Thoracic aorta (tissue), 2 donors: ENCODE measurements at places on chromosomes 5 and 9.

- no peak for DNase-seq
These were observed 72.0 kb upstream of the PAPPA start for GRCh38 chr9:116081435-116082115.

GRCh38 chr9:123201083-123201482, 67.3 kb downstream of the STRBP start:
- no peak for DNase-seq

- no peak for DNase-seq
These were observed 723 bp downstream of the SNX18 start for GRCh38 chr5:54518146-54518817.

DNA sequence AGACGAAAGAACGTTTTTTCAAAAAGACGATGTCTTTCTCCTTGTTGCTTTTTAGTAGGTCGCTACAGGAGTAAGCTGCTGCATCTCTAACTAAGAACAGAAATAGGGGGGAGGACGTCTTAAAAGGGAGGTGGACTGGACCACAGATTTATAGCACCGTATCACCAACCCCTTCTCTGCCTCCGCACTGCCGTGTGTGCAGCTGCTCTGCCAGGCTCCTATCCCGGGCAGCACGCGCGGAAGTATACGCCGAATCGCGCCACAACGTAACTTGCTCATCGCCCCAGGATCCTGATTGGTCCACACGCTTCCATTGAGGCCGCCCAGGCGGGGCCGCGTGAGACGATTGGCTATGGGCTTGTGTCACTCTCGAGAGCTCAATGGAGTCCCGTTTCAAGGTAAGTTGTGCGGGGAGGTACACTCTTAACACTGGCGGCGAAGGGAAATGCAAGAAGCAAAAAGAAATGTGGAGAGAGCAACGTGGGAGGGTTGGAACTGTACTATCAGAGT, at the start of gene ELAVL2:
ELAVL2 (minus strand) TSS at position 121 of the 510 bp plus-strand sequence. CDS start 64,006 bp downstream, outside the sequence.
- no peak for DNase-seq

- DNase-seq: no peak
These were observed 133.4 kb downstream of the SUSD1 start for GRCh38 chr9:112041536-112042243.

DNA sequence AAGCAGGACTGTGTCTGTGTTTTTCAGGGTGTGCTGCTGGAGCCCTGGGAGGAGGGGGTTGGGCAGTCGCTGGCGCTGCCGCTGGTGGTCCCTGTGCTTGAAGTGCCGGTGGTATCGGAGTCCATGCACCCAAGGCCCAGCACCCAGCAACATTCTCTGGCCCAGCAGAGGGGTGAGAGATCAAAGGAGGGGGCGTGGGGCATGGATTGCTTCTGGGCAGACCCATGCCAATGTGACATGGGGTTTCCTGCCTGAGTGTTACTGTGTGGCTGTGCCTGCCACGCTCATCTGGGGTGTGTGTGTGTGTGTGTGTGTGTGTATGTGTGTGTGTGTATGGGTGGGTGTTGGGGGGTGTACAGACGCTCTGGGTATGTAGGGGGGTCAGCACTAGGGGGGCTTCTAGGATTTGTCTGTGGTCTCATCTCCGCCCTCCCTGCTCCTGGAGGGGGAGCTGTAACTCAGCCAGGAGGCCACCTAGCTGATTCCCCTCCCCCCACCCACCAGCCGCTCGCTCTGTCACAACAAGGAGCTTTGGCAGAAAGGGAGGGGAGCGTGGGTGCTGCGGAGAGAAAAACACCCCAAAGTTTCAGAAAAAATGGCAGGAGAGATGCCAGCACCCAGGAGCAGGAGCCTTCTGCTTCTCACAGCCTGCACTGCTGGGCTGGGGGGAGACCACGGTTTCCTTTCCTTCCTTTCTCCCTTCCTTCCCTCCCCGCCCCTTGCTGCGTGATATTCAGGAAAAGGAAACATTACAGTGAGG, 35.9 kb upstream of the HSPA9 start:
- no peak for DNase-seq

DNA sequence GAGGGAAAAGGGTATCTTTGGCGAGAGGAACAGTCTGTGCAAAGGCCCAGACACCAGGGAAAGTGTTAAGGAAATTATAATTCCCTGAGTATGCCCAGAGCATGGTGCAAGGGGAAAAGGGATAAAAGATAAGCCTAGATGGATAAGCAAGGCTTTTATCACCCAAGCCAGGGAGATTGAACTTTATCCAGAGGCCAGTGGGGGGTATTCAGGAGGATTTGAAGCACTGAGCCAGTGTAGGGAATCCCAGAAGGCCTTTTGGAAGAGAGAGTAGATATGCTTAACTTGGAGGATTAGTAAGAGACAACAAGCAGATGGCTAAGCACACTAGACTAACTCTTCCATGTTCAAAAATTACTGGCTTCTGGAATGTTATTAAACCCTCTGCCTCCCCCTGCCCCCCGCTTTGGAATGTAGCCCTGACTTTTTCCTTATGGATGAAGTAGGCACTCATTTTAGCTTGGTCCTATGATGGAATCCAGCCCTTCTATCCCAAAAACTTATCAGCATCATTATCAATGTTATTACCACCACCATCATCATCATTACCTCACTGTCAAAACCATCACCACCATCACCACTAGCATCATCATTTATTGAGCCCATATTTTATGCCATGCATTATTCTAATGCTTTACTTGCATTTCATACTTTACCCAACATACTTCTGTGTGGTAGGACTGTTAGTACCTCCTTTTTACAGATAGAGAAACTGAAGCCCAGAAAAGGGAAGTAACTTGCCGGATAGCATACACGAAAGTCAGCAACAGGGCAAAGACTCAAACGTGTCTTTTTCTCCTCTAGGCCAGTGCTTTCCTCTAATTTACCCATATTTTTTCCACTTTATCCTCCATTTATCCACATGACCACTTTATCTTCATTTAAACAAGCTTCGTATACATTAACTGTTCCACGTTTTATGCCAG, 237.0 kb downstream of the PAPPA start:
- DNase-seq: no peak

DNA sequence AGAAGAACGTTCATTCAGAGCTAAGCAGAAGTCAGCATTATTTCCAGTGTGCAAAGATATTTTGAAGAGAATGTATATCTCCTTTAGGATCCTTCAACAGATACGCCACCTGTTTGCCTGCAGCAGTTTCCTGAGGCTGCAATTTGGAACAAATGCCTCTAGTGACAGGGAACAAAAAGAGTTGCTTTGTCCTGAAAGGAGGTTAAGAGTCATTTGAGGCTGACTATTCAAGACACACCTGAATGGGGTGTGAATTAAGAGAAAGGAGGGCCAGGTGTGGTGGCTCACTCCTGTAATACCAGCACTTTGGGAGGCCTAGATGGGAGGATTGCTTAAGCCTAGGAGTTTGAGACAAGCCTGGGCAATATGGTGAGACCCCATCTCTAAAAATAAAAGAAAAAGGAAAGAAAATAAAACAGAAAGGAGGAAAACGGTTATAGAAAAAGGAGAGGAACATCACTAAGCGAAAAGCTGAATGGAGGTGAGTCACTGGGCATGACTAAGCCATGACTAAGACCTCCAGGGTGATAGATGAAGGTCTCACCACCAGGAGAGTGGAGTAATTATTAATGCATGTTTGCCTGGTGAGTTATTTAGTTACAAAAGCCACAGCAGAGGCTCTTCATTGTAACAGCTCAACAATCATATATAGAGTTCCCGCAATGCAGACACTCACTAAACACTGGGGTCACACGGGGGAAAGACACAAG, 255.2 kb upstream of the TNC start:
- DNase-seq: no peak

DNA sequence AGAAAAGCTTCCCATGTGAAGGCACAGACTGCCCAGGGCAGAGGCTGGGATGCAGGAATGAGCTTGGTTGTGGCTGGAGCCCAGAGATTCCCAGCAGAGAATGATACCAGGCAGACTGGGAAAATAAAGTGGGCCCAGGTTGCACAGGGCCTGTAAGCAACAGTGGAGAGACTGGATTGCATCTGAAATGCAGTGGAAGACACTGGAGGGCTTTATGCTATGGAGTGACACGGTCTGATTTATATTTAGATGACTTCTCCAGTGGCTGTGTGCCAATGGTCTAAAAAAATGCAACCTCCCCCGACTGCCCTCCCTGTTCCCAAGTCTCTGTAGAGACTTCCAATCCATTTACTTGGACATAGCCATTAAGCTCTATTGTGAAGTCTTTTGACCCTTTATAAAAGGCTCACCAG, 951.1 kb upstream of the DMAC1 start:
- no peak for DNase-seq

DNA sequence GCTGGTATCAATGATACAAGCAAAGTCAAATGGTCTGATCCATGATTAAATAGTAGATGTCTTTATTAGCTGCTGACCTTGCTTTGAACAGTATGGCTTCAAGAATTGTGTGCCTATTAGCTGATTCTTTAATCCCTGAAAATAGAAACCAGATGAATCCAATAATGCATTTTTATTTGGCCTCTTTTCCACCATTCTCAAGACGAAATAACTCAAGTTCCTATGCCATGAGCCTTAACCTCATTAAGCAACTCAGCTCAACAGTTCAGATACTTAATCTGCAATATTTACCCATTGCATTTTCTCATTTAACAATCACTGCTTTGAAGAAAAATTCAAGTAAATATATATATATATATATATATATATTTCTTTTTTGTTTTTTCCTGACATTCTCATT, 588.6 kb upstream of the MEF2C start:
- DNase-seq: no peak

GRCh38 chr9:12973710-12974109, 198.9 kb downstream of the LURAP1L start:
- no peak for DNase-seq

GRCh38 chr5:104247260-104247659, 684.7 kb upstream of the NUDT12 start:
- DNase-seq: no peak

DNA sequence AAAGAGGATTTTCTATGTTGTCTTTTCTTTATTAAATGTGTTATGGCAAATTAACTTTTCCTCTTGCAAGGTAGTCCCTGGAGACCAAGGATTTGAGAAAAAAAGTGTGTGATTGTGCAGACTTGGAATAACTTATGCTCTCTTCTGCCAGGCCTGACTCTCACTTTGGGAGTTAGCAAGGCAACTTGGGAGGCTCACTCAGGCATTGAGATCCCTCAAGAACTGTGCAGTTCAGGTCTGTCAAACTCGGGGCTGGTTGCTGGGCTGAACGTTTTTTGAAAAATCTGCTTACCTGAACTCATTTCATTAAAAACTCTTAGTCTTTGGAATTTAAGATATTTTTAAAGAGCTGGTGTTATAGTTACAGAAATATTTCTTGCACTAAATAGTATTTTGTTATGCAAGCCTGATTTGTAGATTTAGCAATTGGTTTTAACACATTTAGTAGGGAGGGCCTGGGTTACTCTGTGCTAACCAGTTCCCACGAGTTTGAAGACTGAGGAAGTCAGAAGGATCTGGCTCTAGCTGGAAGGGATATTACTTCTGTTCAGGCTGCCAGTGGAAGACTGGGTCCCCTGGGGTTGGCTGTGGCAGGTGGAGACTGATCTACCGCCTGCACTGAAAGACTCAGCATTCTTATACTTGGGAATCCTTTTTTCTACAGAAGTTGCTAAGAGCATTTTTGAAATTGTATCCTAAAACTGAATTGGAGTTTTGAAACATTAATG, 150.4 kb upstream of the PCSK5 start:
- DNase-seq: no peak

- no peak for DNase-seq
These were observed 108.8 kb downstream of the SLC12A2 start for GRCh38 chr5:128192368-128192767.

GRCh38 chr9:113131689-113132151, 19.1 kb upstream of the SLC31A2 start:
- DNase-seq: no peak

GRCh38 chr5:89397096-89397495, 514.1 kb upstream of the MEF2C start:
- DNase-seq: no peak

GRCh38 chr5:73796164-73797131, 170.5 kb downstream of the ARHGEF28 start:
- DNase-seq: peak; percentile 9

GRCh38 chr5:153676406-153676805, 185.9 kb downstream of the GRIA1 start:
- no peak for DNase-seq

GRCh38 chr9:100216178-100216787, 117.2 kb downstream of the INVS start:
- no peak for DNase-seq

- no peak for DNase-seq
These were observed 875.4 kb upstream of the WWC1 start for GRCh38 chr5:167415779-167416746.

- no peak for DNase-seq
These were observed 60.6 kb upstream of the EMB start for GRCh38 chr5:50501491-50502228.

DNA sequence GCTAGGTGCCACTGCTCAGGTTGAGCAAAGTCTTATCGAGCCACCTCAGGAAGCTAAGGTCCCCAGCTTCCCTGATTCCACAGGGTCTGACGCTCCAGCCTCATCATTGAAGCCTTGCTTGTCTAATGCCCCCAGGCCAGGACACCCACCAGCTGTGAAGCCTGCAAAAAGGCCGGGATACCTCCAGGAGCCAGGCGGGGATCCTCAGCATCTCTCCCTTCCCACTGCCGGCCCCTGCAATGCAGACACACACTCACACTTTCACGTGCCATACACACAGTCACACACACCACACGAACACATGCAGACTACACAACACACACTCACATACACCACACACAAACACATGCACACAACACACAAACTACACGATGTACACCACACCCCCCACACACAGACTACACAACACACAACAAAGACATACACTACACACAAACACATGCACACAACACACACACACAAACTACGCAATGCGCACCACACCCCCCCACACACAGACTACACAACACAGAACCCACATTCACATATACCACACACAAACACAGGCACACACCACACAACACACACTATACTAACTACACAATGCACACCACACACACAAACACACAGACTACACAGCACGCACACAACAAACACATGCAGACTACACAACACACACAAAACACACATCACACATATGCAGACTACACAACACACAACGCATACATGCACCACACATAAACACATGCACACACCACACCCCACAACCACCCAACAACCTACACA, 17.8 kb upstream of the S1PR3 start:
- DNase-seq: no peak

DNA sequence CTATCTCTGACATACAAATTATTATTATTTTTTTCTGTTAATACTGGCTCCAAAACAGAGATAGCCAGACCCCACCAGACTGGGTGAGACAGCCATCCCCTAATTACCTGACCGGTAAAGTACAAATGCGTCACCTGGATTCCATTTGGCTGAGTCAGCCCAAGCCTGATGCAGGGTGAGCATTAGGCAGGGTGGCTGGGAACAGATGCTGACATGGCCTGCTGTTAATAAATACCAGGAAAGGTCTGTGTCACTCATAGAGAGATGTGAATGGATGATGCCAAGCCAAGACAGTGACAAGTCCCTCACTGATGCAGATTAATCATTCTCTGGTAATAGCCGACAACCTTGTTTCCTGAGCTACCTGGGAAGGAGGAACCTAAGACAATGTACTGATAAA, 183.5 kb downstream of the TRIM32 start:
- DNase-seq: no peak

- no peak for DNase-seq
These were observed 89.3 kb downstream of the PLK2 start for GRCh38 chr5:58370606-58371005.
